ENCODE measurements at places on chromosomes 7 and 10. TPM values are rescaled to one million over a fixed set of nuclear protein-coding genes. Genes with fewer than 3 reads are reported as not detected.

Gene AKAP9
- 55.6 TPM for total RNA-seq

Gene NUTM2B
- total RNA-seq: 0.70 TPM

Gene SVIL
- 73.3 TPM for total RNA-seq

Gene EPHA1
- total RNA-seq: 0.96 TPM

Gene ARL3
- total RNA-seq: 16.6 TPM

Gene SLC39A12
- not detected for total RNA-seq

Gene SFTPD
- total RNA-seq: 0.22 TPM

Gene LIPK
- not detected for total RNA-seq

Gene LRRC18
- not detected for total RNA-seq

Gene NEUROG3
- not detected for total RNA-seq

Gene GJD4
- not detected for total RNA-seq

Gene SPDYE2
- not detected for total RNA-seq

Gene SH3PXD2A
- 17.3 TPM for total RNA-seq

Gene SPDYE6
- total RNA-seq: not detected

Gene CPXM2
- 5.5 TPM for total RNA-seq

Gene POLL
- 28.6 TPM for total RNA-seq

Gene ICA1
- 8.0 TPM for total RNA-seq

Gene DNAH11
- 0.43 TPM for total RNA-seq

Gene NYAP1
- 2.6 TPM for total RNA-seq

Gene SYNPO2L
- 1.2 TPM for total RNA-seq

Gene CALHM3
- total RNA-seq: not detected

Gene ADIRF
- not detected for total RNA-seq

Gene EFCAB10
- total RNA-seq: 0.38 TPM

Gene FAM241B
- total RNA-seq: 4.4 TPM

Gene GRM3
- total RNA-seq: not detected

Gene KLLN
- 1.4 TPM for total RNA-seq

Gene PHKG1
- total RNA-seq: not detected

Gene SLK
- 27.5 TPM for total RNA-seq

Gene SPDYE11
- total RNA-seq: not detected

Gene MEPCE
- 20.2 TPM for total RNA-seq

Gene CFAP69
- 2.0 TPM for total RNA-seq

Gene CYCS
- total RNA-seq: 118 TPM

Gene CPA4
- total RNA-seq: 111 TPM

Gene SEMA3A
- 31.3 TPM for total RNA-seq

Measured in astrocyte (in vitro differentiated cells and primary cell).